ENCODE measurements at places on chromosomes 7 and 10. TPM values are rescaled to one million over a fixed set of nuclear protein-coding genes. Genes with fewer than 3 reads are reported as not detected.

- no peak for DNase-seq
Measured at GRCh38 chr10:86941991-86942421, 15.4 kb downstream of the MMRN2 start.

GRCh38 chr10:22053048-22053447, 49.5 kb upstream of the DNAJC1 start:
- DNase-seq = no peak

DNA sequence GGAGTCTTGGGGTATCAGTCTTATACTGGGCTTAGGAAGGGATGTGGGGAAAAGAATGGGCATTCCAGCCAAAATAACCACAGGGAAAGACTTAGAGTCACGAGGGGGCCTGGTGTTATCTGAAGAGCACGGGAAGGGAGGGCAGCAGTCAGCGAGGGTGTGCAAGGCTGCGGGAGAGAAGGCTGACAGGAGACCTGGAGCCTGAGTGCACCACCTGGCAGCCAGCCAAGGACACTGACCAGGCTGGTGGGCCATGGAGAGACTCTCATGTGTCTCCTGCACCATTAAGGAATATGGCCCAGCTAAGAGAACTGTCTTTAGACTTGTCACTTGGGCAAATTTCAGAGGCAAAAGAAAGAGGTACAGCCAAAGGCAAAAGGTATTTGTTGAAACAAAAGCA, 69.6 kb downstream of the PKD1L1 start:
- no peak for DNase-seq

EPC1 gene
- total RNA-seq = 19.4 TPM

DNA sequence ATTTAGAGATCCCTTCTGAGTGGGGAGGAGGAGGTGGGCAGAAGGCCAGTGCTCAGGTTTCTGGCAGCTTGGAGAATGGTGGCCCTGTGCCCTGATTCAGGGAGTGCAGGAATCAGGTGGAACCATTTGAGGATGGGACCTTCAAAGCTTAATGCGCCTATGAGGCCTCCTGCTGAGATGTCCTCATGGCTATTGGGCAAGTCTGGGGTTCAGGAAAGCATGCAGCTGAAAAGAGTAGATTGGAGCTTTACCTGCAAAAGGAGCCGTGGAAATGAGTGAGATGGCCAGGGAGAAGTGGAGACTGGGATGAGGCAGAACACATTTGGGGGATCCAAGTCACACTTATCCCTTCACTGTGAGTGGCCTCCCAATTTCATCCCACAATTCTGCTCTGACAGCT, 6.1 kb downstream of the FFAR4 start:
- no peak for DNase-seq

- no peak for DNase-seq
Measured at GRCh38 chr7:74183653-74184450, 9.7 kb downstream of the EIF4H start.

EGFR gene
- total RNA-seq = 98.9 TPM

GRCh38 chr10:101450277-101451080, 96.5 kb downstream of the BTRC start:
- peak; percentile 8 for DNase-seq

DNA sequence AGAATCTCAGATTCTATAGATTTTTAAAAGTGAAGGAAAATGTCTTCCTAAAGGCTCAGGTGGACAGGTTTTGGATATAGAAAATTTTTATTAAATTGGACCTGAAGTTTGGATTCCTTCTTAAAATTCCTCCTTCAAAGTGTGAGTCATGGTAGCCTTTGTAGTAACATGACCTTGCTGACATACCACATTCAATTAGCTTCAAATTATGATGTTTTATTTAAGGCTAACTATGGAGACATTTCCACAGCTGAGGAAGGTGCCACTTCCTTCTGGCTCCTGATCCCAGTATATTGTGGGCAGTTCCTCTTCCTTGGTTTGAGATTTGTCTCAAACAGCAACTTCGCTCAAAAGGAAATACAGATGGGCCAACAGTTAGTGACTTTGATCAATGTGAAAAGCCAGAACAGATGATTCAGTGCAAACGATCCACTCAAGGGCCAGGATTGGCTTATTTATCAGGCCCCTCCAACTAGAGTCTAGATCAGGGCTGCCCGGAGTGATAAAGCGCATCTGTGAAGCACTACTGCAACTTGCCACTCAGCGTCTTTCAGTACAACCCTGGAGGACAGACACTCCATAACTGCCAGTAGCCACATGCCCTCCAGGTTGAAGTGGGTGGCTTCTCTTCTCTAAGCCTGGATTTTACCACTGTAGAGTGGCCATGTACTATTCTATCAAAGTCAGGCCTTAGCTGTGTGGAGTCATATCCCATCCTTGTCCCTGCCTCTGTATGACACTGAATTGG, 573.5 kb downstream of the KIF20B start:
- DNase-seq = no peak

DNA sequence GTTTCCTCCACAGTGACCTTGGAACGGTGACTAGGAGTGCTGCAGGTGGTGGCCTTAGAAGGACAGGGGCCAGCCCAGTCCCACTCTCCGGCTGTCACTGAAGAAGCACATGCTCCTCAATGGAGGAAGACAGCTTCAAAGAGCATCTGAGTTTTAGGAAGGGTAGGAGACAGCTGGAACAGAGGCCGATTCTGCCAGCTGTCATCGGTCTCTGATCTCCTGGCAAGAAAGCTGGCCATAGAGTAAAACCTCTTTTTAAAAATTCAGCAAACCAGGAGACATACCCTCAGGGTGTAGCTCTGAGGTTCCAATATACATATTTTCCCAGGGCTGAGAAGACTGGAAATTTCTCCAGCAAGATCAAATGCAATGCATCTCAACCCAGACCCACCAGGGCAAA, 55.9 kb downstream of the KCNMA1 start:
- DNase-seq = no peak

DNA sequence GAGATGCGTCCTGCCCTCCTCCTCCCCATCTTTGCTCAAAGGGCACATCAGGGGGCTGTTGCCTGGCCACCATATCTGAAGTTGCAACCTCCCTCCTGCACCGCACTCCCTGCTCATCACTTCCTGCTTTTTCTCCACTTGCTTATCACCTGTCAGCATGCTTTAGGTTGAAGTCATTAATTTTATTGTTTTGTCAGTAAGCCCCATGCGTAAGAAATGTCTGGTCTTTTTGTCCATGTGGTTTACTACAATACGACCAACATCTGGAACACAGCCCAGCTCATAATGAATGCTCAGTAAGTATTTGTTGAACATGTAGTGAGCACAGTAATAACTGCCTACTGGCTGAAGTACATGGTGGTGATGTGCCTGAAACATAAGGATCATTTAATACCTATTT, 71.6 kb upstream of the GJD4 start:
- DNase-seq = peak; percentile 48

DNA sequence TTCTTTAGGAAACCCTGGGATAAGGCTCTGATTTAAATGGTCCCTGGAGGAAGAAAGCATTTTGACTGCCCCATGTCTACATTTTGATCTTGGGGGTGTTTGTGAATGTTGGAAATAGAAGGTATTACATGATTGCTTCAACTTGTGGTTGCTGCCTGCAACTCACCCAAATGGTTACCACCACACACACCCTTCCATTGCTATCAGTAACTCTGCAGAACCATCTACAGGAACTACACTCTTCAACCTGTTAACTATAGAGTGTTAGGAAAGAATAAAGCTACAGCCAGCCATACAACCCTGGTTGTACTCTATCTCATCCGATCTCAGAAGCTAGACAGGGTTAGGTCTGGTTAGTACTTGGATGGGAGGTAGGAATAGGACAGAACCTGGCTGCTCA, 71.2 kb downstream of the APBB1IP start:
- DNase-seq = no peak

DNA sequence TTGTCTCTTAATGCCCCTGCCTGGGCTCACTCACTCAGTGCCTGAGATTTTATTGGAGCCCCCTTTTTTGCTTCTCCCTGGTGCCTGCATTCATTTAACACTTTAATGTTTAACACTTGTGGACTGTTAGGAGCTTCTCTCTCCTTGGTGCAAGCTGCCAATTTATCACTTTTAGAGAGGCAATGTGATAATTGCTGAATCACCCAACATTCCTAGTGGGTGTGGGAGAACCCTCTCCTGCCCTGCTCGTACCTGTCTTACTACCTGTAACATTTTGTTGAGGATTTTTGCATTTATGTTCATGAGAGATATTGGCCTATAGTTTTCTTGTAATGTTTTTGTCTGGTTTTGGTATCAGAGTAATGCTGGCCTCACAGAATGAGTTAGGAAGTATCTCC, 13.2 kb downstream of the STAM start:
- no peak for DNase-seq

DNA sequence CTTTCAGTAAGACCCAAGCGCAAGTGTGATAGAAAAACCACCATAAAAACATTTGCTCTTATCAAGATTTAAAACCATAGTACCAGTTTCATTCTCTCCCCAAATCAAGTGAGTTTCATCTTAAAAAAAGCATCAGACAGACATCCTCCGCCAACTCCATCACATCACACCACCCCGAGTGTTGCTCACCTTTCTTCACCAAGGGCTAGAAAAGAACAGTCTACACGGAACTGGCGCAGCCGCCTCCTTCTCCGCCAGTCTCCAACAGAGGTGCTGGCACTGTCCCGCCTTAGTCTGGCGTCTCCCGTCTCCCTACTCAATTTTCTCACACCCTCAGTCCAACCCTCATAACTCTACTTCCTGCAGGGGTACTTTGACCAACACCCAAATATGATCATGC, 46.9 kb upstream of the WIPI2 start:
- no peak for DNase-seq

- DNase-seq = no peak
Measured at GRCh38 chr7:18133921-18134320, 106.3 kb upstream of the PRPS1L1 start.

GRCh38 chr10:75363431-75363830, 38.1 kb downstream of the ZNF503 start:
- DNase-seq = no peak

POU6F2 gene
- 0.32 TPM for total RNA-seq

GRCh38 chr10:92880917-92881316, 32.6 kb downstream of the EXOC6 start:
- no peak for DNase-seq

- no peak for DNase-seq
Measured at GRCh38 chr7:158479021-158479663, 108.5 kb downstream of the PTPRN2 start.

DNA sequence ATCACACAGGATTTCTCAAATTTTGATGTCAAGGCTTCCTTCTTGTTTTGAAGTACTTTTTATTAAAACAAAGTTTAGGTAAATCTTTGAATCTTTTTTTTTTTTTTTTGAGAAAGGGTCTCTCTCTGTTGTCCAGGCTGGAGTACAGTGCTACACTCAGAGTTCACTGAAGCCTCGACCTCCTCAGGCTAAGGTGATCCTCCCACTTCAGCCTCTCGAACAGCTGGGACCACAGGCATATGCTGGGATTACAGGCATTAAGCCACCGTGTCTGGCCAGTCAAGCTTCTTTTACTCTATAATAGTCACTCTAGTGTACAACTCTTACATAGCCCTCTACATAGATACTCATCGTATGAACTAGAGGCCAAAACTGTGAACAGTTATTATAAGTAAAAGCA, 3.4 kb downstream of the RUFY2 start:
- no peak for DNase-seq

GRCh38 chr10:56537984-56538383, 176.9 kb upstream of the ZWINT start:
- peak; percentile 7 for DNase-seq

DNA sequence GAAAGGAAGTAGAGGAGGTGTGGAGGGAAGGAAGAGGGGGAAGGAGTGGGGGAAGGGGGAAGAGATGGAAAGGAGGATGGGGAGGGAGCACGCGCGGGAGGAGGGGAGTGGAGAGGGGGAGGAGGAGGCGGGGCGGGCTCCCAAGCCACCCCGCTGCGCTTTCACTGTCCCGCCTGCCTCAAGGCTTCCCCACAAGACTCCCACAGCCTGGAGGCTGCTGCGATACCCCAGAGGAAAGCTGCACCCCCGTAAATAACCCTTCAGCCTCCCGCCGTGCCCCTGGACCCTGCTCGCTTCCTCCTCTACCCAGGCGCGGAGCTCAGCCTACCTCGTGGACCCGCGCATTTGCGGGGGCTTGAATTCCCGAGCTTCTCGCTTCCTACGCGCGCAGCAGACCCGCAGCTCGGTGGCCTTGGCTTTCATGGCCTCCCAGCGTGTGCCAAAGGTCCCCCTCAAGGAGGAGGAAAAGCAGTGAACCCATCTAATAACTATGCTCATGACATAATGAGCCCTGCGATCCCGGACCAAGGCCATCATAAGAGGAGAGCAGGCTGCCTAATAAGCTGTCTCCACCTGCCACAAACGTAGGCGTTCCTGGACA, at the start of gene C10orf67:
Gene C10orf67 (minus strand): TSS at position 557 of the 601 bp plus-strand sequence. CDS start 23 bp downstream, at position 534.
- peak; percentile 58 for DNase-seq

DNA sequence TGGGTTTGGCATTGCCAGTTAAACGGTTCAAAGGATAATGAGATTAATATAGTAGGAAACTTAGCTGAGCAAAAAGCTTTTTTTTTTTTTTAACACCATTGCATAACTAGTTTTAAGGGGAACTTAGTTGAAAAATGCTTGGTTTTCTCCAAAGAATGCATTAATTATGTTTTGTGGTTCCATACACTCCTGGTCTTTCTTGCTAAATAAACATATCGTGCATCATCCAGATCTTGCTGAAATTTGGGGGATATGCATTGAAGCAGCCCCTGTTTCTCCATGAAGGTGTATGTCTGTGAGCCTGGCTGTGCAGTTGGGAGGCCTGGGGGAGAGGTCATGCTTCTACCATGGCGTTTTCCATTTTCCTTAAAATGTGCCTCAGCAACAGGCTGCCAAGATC, 558.2 kb upstream of the GALNT17 start:
- no peak for DNase-seq

DNA sequence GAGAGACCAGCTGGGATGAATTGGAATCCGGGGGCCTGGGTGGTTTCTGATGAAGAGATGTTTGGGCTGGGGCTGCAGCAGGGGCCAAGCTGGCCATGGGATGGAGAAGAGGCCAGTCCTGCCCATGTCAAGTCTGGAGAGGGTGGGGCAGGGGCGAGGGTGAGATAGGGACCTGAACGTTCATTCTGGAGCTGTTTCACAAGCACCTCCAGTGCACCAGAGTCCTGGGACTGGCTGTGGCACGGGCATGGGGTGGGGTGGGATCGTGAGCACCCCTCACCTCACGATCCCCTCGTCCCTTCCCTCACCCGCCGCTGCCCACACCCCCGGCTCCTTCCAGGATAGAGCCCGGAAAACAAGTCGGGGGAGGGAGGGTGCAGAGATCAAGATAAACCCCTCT, 25.8 kb upstream of the PSMG3 start:
- DNase-seq = no peak

- peak; percentile 26 for DNase-seq
Measured at GRCh38 chr7:42915356-42915755, 3.5 kb upstream of the C7orf25 start.

DYDC1 gene
- not detected for total RNA-seq

DNA sequence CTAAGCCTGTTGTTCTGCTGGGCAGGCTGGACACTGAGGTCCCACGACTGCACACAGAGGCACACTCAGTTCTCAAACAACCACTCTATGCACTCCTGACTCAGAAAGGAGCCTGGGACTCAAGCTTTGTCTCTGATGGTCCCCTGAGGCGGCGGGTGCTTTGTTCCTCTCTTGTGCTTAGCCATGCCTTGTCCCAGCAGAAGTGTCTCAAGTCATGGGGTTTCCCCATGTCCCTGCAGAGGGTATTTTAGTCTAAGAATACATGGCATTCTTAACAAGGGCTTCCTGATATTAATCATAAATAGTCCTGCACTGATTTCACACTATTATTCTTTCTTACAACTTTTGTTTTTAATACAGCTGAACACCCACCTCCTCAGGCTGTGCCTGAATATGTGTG, 72.5 kb downstream of the CXCL12 start:
- DNase-seq = no peak

FANK1 gene
- total RNA-seq = 2.9 TPM
